ENCODE measurements at places on chromosomes 16 and 17.

GRCh38 chr16:68190081-68190480 lies 45.8 kb downstream of the ESRP2 start:
- no peak for DNase-seq

DNA sequence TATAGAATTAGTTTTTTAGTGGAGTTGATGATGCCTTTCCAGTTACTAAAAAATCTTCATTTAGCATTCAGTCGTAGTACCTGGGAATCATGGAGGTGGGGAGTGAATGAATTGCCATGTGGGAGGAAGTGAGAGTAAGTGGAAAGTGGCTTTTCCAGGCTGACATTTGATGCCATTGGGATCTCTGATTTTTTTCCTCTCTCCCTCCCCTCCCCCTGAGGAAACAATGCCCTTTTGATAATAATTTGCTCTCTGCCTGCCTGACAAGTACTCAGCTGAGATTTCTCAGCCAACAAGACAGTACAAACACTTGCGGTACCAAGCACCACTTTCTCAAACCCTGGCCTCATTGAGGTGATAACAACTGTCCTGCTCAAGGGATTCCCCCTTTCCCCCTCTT lies 2.2 kb downstream of the UBE2Z start:
- no peak for DNase-seq

DNA sequence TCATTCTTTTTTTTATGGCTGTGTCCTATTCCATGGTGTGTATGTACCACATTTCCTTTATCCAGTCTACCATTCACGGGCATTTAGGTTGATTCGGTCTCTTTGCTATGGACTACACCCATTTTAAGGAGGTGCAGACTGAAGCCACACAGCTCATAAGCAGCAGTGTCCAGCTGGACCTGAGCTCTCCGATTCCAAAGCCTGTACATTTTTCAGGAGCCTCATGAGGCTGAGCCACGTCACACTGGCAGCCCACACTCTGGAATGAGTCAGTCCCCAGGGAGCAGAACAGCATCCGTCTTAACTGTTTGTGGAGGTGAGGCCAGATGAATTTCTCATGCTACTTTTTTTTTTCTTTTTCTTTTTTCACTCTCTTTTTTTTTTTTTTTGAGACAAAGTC lies 116.1 kb downstream of the C16orf95 start:
- DNase-seq: peak; percentile 97

DNA sequence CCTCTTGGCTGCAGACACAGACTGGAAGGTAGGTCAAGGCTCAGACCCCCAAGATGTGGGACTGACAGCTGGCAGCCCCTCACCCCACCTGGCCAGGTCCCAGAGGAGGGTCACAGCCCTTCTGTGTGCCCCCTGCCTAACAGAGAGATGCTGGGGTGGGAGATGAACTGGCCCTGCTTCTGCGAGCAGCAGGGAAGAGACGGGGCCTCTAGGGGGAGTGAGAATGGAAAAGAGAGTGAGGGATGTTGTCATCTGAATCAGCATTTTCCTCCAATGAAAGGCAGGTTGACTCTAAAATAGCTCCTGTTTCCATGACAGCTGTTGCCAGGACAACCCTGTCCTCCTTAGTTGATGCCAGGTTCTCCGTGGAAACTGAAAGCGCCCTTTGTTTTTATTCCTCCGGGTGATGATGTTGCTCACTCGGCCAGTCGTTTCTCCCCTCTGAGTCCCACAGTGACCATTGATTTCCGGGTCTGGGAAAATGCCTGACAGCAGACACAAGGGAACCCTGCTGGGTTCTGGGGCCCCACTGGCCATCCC lies 4.9 kb upstream of the NDRG4 start:
- peak; percentile 99 for DNase-seq

DNA sequence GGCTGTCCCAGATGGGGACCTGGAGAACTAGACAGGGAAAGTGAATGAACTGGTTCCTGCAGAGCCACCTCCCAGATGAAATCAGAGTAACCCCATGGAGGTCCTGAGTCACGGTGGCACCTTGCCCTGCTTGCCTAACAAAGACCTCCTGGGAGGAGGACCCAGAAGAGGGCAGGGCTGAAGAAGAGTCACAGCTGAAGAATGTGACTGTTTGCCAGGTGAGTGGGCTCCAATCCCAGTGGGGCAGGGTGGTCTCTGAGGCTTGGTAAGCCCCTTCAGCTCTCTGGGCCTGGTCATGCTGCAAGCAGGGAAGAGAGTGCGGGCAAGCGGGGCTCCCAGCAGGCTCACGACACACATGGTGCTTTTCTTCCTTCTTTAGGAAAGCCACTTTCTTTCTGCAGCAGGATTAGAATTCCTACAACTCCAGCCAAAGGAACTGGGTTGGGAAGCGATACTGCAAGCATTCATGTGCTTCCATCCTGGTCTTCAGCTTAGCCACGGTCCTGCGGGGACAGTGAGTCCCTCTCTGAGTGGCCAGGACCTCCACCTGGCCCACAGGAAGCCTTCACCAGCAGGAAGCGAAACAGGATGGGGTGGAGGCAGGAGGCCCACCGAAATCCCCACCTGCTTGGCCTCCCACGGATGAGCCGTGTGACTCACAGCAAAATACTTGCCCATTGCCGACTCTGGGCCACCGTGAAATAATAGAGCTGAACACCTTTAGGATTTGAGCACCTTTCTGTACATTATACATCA lies 4.3 kb downstream of the C16orf74 start:
- peak; percentile 38 for DNase-seq

DNA sequence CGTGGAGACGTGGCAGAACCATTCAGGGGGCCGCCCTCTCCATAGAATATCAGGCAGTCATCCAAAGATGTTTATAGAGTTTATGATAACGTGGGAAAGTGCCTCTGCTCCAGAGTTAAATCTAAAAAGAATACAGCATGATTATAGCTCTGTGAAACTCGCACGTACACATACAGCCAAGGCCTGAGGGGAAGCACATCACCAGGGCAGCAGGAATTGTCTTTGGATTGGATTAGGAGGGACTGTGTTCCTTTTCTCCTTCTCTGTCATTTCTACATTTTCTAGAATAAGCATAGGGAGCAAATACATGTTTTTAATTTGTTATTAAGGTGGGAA lies 26.9 kb downstream of the EEF2K start:
- no peak for DNase-seq

DNA sequence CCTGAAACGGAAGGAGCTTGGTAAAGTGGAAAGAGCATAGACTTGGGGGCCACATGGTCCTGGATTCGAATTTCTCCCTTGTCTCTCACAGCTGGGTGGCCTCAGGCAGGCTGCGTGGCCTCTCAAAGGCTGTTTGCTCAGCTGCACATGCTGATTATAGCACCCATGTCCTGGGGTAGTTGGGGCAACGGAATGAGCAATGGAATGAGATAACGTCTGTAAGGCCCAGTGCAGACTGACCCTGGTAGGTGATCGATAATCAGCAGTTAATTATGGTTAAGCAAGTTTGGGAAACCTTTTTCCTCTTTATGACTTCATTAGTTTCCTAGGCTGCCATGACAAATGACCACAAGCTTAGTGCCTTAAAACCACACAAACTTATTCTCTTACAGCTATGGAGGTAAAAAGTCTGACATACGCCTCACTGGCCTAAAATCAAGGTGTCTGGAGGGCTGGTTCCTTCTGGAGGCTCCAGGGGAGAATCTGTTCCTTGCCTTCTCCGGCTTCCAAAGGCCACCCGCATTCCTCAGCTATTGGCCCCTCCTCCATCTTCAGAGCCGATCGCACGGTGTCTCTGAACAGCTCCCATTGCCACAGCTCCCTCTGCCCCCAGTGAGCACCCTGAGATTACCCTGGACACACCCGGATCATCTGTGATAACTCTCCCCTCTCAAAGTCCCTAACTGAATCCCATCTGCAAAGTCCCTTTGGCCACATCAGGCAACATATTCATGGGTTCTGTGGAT lies 294.9 kb upstream of the FOXF1 start:
- DNase-seq: no peak

- DNase-seq: no peak
These were observed 463.6 kb upstream of the SOX9 start for GRCh38 chr17:71656964-71657858.

- no peak for DNase-seq
These were observed 12.5 kb downstream of the RGS11 start for GRCh38 chr16:263182-263774.
